ENCODE measurements at places on chromosomes 13 and 19.

DNA sequence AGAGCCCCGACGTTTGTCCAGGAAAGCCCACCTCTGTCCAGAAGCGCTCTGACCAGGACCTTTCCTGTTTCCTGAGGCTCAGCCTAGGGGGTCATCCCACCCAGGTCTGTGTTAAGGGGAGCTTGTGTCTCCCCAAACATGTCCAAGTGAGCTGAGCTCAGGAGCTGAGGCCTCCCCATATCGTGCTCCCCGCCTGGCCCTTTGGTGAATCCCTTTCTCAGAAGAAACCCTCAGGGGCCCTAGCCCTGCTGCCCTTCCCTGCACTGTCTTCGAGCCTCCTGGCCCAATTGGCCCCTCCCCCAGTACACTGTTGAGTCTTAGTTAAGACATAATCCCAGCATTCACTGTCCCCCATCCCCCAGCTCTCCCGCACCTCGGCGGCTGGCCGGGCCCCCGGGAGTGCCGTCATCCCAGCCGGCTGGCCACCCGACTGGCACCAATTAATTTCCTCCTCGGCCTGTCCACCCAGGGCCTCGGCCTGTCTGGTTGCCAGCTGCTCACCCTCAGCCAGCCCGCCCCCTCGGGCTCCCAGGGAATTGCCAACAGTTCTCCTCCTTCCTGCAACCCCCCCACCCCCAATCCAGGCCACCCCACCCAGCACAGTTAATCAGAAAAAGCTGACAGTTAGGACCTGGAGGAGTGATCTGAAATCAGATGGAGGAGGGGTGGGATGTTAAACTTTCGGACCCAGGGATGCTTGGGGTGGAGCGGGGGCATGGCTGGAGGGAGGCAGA is 13.6 kb downstream of the IER2 start:
- peak; percentile 48 for DNase-seq

DNA sequence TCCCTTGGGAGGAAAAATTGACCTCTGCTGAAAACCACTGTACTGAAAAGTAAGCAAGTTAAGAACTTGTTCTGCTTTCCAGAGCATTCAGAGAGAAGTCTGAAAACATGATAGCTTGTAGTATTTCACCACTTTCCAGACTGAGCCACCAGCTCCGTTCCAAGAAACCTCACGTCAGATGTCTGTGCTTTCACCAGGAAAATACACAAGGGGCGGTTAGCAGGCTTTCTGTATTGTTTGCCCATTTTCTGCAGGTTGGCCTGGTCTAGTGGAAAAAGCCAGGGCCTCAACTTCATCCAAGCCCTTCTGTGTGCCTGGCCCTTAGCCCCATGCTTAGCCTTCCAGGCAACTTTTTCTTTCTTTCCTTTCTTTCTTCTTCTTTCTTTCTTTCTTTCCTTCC is 36.4 kb downstream of the RXFP2 start:
- no peak for DNase-seq

GRCh38 chr19:34733266-34733745 is 737 bp upstream of the ZNF181 start:
- no peak for DNase-seq

DNA sequence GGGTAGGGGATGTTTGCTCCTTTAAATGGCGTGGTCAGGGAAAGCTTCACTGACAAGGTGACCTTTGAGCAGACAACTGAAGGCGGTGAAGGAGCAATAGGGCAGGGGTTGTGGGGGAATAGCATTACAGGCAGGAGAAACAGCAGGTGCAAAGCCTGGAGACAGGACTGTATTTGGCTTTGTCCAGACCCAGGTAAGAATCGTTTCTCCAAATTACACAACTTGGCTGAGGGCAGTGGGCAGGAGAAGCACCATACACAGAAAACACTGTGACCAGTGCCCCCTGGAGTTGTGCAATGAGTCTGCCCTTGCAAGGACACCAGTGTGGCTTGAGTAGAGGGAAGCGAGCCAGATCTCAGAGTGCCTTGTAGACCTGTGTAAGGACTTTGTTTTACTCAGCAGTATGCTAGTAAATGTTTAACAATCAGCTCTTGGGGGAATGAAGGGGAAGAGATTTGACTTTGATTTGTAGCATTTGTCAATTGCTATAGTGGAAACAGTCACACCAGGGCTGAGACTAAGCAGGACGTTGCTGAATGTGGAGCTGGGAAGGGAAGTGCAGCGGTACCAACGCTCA is 360.0 kb downstream of the DCT start:
- no peak for DNase-seq

DNA sequence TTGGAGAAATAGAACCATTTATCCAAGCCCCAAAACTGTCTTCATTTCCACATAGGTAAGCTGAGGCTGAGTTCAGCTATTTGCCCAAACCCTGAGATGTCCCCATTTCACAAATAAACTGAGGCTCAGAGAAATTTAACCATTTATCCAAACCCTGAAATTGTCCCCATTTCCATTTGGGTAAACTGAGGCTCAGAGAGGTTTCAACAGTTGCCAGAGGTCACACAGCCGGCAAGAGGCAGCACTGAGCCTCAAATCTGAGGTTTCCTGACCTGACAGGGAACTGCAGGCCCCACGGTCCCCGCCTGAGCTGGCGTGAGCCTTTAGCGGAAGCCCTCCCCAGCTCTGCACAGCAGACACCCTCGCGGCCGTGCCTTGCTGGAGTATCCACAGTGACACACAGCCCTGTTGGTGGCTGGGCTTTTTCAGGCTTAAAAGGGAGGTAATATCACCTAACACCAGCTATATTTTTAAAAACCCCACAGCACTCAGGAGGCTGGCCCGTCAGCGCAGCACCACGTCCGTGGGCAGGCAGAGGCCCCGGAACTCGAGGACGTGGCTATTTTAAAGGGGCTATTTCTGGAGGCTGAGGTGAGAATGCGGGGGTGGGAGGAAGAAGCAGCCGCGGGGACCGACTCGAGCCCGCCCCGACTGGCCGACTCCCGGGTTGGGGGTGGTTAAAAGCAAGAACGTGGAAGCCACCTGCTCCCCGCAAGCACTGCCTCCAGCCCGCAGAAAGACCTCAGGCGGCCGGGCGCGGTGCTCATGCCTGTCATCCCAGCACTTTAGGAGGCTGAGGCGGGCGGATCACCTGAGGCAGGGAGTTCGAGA is 18.5 kb downstream of the PTPRS start:
- no peak for DNase-seq

DNA sequence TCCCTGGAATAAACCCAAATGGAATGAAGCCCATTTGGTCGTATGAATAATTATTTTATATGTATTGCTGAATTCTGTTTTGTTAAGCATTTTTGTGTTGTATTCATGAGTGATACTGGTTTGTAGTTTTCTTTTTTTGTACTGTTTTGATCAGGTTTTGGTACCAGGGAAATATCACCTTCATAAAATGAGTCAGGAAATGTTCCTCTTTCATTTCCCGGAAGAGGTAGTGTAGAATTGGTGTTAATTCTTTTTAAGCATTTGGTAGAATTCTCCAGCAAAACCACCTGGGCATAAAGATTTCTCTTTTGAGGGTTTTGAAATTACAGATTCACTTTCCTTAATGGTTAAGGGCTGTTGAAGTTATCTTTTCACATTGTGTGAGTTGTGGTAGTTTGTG is 13.3 kb downstream of the SPATA13 start:
- no peak for DNase-seq

GRCh38 chr19:27929399-27929798 is 1283.6 kb downstream of the UQCRFS1 start:
- DNase-seq = no peak

DNA sequence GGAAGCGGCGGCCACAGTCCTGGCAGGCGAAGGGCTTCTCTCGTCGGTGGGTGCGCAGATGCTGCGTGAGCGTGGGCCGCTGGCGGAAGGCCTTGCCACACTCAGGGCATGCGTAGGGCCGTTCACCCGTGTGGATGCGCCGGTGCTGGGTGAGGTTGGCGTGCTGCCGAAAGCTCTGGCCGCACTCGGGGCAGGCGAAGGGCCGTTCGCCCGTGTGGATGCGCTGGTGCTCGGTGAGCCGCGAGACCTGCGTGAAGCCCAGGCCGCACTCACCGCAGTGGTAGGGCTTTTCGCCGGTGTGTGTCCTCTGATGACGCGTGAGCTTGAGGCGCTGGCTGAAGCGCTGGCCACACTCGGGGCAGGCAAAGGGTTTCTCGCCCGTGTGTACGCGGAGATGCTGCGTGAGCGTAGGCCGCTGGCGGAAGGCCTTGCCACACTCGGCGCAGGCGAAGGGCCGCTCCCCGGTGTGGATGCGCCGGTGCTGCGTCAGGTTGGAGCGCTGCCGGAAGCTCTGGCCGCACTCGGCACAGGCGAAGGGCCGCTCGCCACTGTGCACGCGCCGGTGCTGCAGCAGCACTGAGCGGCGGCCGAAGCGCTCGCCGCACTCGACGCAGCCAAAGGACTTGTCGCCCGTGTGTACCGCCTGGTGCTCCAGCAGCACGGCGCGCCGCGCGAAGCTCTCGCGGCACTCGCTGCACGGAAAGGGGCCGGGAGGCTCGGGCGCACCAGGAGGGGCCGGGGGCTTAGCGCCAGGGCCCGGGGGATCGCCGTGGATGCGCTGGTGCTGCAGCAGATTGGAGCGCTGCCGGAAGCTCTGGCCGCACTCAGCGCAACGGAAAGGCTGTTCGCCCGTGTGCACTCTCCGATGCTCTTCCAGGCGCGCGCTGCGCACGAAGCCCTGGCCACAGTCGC is 4.0 kb upstream of the UBE2M start:
- DNase-seq = no peak

DNA sequence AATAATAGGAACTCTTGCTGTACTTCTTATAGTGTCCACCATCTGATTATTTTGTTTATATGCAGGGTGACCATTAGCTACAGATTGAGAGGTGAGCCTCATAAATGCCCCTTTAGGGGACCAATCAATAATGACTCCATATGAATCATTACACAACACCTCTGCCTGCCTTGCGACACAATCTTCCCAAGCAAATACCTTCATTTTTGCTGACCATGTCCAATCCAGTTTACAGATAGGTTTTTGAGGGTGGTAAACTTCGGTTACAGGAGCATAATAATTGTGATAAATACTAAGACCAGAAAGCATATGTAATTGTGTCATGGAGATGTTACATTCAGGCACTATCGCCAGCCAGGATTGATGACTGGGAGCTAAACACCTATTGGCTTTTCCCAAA is 23.6 kb upstream of the IL17D start:
- no peak for DNase-seq

- DNase-seq = no peak
These were observed 35.9 kb downstream of the OXGR1 start for GRCh38 chr13:96958286-96958891.

DNA sequence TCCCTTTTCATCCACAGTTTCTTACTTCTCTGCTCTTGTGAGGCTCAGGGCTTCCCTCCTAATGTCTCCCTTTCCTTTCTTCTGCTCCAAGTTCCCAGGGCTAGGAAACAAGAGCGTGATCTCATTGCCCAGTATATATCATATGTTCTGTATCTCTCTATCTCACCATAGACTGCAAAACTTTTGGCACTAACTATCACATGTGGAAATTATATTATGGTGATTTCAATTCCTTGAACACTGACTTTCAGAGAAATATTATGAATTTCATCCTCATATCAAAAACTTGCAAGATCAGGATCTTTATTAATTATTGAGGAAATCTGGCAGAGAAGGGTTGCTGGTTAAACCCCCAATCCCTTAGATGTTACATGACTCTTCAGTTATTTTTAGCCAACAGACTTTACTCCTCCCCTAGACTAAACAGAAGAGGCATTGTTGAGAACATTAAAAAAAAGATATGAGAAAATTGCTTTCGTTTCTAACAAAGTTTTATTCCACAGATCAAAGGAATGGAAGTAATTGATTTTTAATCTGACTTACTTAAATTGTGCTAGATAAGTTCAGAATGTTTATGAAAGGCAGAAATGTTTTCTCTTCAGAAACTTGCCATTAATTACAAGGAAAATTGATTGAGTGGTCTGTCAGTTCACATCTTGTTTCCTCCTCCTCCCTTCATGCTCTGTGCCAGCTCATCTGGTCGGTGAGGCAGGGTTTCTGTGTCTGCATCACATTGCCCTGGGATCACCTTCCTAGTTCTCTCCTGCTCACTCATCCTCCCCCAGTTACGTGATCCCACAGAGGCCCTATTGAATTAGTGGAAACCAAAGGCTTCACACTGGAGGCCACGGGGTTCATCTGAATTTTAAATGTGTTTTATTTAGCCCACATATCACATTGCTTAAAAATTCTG is 378.5 kb downstream of the LMO7 start:
- DNase-seq = no peak

Data from stimulated activated naive CD4-positive, alpha-beta T cell treated with Interleukin-2 at 50 U/mL for 16 hours (primary cell).